Activated naive CD8-positive, alpha-beta T cell treated with anti-CD3 and anti-CD28 coated beads for 36 hours (primary cell): ENCODE measurements at places on chromosomes 11 and 22. TPM values are rescaled to one million over a fixed set of nuclear protein-coding genes. Genes with fewer than 3 reads are reported as not detected.

TSGA10IP gene
- not detected for total RNA-seq

ZNF280B gene
- total RNA-seq, result 2.9 TPM

SAA4 gene
- not detected for total RNA-seq

MS4A15 gene
- not detected for total RNA-seq

KCNJ1 gene
- not detected for total RNA-seq

PHF21B gene
- total RNA-seq, result not detected

OR6A2 gene
- total RNA-seq, result 0.10 TPM

DNA sequence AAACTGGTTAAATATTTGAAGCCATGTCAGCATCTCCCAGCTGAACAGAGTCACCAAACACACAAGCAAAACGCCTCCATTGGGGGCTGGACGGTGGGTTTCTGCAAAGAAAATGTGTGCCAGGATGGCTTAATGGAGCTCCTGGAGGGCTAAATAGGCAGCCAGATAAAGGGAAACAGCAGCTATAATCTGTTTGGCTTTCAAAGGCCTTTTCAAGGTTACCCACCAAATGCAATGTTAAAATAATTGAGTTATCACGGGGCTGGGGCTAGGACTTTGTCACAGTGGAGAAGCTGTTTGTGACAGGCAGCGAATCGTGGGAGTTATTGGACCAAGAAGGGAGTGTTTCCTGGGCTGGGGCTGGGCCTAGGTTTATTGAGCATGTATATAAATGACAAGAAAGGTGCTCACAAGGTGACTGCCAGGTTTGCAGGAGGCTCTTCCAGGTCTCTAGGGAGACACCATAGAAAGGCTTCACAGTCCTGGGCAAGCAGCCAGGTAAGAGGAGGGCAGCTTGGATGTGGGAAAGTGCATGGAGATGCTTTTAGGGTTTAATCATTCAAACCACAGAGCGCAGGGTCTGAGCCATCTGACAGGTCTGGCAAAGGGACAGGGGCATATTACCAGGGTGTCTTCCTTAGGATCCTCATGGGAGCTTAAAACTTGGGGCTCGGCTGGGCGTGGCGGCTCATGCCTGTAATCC, 28.3 kb downstream of the GRIK4 start:
- H3K27me3 ChIP-seq, result no peaks in the 10 kb centered on the region
- H3K36me3 ChIP-seq, result no peaks in the 10 kb centered on the region
- H3K27ac ChIP-seq, result no peak overlapping the region
- DNase-seq, result no peak

GRCh38 chr22:37129866-37130441, 19.8 kb downstream of the IL2RB start:
- H3K4me1 ChIP-seq, result peaks cover 18% of the 10 kb centered on the region

DNA sequence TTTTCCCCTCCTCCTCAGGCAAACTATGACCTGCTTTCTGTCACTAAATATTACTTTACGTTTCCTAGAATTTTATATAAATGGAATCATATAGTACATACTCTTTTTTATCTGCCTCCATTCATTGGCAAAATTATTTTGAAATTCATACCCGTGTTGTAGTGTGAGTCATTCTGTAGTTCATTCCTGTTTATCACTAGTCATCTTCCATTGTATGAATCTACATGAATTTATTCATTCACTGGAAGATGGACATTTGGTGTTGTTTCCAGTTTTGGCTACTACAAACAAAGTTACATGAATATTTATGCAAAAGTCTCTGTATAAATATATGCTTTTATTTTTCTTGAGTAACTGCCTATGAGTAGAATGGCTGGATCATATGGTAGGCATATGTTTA, 60.7 kb upstream of the OPCML start:
- H3K36me3 ChIP-seq, result no peaks in the 10 kb centered on the region
- DNase-seq, result no peak
- no peak overlapping the region for H3K27ac ChIP-seq
- H3K4me3 ChIP-seq, result no peak overlapping the region
- H3K27me3 ChIP-seq, result no peaks in the 10 kb centered on the region

DNA sequence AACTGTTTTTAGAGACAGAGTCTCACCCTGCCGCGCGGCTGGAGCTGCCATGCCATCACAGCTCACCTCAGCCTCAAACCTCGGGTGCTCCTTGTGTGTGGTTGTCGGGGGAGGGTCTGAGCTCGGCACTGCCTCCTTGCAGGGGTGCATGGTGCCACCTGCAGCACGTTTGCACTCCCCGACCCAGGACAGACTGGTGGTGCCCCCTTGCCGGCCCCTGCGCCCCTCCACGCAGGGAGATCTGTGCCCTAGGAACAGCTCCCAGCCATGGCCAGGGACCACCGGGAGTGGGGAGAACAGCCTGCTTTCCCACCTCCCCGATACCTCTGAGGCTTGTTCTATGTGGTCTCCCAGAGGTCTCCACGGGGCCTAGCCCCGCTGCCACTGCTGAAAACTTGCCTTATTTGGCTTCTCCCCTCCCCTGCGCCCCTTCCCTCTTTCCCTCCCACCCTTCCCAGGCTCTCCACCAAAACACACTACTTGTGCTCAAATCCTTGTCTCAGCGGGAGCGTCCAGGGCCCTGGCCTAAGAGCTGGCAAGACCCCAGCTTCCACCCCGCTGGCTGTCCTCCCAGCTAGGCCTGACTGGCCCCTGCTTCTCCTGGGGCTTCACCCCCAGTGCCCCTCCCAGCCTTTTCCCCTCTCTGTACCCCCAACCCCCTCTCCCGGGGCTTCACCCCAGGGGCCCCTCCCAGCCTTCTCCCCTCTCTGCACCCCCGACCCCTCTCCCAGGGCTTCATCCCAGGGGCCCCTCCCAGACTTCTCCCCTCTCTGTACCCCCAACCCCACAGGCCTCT, 13.4 kb upstream of the TPCN2 start:
- no peak overlapping the region for H3K4me3 ChIP-seq
- no peaks in the 10 kb centered on the region for H3K27me3 ChIP-seq
- H3K27ac ChIP-seq, result no peak overlapping the region
- DNase-seq, result no peak
- H3K36me3 ChIP-seq, result no peaks in the 10 kb centered on the region

DNA sequence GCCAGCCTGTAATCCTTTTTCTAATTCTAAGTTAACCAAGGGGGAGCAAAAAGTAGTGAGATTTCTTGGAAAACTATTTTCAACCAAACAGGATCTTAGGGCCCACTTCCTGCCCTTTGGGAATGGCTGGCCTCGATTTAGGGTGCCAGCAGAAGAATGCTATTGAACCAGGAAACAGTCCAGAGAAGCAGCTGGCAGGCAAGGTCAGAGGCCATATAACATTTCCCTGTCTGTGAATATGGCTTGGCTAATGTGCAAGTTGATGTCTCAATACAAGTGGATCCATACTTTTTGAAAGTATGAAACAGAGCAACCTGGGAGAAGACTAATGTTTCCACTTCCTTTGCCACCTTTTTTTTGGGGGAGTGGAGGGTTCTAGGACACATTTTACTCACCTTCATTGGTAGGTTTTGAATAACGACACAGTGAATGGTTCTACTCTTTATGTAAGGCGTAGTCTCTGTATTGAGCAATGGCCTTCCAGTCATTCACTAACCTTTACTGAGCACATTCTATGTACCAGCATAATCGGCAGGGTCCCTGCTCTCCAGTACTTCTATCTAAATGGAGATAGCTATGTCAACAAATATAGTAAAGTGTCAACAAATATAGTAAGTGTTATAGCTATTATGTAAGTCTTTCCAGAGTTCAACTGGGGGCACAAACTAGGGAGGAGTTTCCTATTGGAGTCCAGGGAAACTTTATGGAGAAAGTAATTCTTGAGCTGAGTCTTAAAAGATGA, 34.2 kb upstream of the RRM1 start:
- H3K27me3 ChIP-seq, result no peaks in the 10 kb centered on the region
- H3K27ac ChIP-seq, result no peak overlapping the region
- no peak for DNase-seq
- H3K4me3 ChIP-seq, result no peak overlapping the region

DNA sequence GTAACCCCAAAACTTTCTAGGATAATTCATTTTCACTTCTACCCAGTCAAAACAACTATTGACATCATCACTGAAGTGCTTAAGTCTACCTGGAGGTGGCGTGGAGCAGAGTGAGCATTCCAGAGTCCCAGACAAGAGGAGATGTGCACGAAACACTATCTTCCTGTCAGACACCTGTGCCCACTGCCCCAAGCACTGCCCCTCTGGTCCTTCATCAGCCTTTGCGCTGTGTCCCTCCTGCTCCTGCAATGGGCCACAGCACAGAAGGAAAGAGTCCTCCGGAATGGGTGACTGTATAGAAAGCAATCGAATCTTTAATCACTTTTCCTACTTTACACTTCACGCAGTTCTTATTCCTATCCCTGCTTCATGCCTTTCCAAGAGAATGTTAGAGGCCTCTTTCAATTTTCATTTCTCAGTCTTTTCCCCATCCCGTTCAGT, 512 bp upstream of the GRIA4 start:
- peaks cover 41% of the 10 kb centered on the region for H3K27me3 ChIP-seq
- H3K4me1 ChIP-seq, result peaks cover 17% of the 10 kb centered on the region
- no peaks in the 10 kb centered on the region for H3K36me3 ChIP-seq
- no peak overlapping the region for H3K4me3 ChIP-seq
- no peak overlapping the region for H3K27ac ChIP-seq
- DNase-seq, result peak; percentile 2

DNA sequence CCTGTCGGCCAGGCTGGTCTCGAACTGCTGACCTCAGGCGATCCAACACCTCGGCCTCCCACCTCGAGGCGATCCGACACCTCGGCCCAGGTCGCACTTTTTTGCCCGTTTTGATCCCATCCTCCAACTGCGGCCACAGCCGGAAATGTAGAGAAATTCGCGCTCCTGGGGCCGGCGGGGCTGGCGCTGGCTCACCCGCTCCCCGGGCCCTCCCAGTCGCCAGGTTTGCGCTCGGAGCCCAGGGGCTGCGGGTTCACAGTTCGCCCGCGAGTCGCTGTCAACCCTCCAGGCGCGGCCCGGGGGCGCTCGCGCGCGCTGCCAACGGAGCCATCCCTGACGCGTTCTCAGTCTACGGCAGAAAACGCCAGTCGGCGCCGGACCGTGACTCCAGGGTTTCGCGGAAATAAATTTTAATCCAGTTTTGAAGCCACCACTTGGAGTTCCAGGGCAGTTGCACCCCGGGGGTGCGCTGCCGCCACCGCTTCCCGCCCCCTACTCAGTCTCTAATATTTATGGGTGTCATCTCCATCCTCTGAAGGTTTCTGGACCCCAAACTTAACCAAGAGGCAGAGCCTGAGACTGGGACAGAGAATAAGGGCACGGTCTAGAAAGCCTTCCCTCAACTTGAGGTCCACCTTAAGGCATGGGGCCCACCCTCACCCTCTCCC, 1.5 kb upstream of the KLHDC7B start:
- peaks cover 20% of the 10 kb centered on the region for H3K36me3 ChIP-seq
- DNase-seq, result peak; percentile 91

DNA sequence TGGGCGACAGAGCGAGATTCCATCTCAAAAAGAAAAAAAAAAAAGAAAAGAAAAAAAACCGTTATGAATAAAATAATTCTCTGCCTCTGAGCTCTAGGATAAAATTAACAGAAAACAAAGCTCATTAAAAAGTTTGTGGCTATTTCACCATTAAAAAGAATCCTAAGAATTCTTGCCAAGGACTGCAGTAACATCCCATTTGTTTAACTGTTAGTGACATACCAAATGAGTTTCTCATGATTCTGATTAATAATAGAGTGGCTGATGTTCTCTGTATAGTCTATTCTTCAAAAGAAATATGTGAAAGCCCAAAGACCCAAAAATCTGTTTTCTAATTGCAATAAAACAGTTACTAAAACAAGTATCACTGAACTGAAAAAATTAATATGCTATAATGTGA, 19.7 kb downstream of the CLNS1A start:
- DNase-seq, result no peak
- H3K36me3 ChIP-seq, result peaks cover 17% of the 10 kb centered on the region
- H3K27ac ChIP-seq, result no peak overlapping the region
- H3K27me3 ChIP-seq, result no peaks in the 10 kb centered on the region
- H3K4me3 ChIP-seq, result no peak overlapping the region

- H3K27me3 ChIP-seq, result no peaks in the 10 kb centered on the region
- peaks cover 5% of the 10 kb centered on the region for H3K36me3 ChIP-seq
- no peak overlapping the region for H3K4me3 ChIP-seq
- peaks cover 44% of the 10 kb centered on the region for H3K4me1 ChIP-seq
- DNase-seq, result no peak
- no peak overlapping the region for H3K27ac ChIP-seq
Observed at GRCh38 chr11:35090125-35090524, 48.8 kb upstream of the CD44 start.

- peaks cover 30% of the 10 kb centered on the region for H3K27me3 ChIP-seq
- H3K4me1 ChIP-seq, result peaks cover 2% of the 10 kb centered on the region
- no peak overlapping the region for H3K27ac ChIP-seq
- H3K4me3 ChIP-seq, result no peak overlapping the region
Observed at GRCh38 chr11:57599381-57599780, 1.9 kb downstream of the SERPING1 start.

DNA sequence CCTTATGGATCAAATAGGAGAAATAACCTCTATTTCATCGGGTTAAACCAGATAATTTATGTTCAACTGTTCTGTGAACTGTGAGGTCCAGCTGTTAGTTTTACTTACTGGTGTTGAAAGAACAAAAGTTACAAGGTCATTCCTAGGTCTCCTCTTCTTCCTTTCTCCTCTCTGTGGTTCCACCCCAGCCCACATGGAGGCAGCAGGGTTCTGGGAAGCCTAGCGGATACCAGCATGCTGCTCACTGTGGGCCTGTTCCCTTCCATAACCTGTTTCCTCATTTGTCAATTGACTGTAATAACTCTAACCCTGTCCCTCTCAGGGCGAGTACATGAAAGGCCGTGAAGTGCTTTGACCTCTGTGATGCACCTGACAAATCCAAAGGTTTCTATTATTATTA, 27.8 kb downstream of the RELT start:
- peaks cover 1% of the 10 kb centered on the region for H3K4me1 ChIP-seq
- H3K27me3 ChIP-seq, result no peaks in the 10 kb centered on the region
- H3K27ac ChIP-seq, result no peak overlapping the region

DNA sequence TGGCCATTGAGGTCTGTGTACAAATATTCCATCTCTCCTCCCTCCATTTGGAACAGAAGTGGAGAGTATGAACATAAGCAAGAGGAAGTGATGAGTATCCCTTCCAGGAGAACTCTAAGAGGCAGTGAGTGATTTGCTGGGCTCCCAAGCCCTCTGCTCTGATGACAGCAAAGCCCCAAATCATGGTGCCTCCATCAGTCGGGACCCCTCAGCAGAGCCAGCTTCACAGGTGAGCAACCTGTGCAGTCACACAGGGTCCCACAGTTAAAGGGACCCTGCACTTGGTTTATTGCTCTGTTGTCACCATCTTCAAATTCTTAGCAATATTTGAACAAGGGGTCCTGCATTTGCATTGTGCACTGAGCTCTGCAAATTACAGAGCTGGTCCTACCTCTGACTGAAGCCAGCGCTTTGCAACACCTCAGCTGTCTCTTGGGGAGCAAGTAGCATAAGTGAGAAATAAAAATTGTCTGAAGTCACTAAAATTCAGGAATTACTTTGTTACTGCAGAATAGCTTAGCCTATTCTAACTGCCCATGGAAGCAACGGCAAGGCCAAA, 466.4 kb downstream of the MN1 start:
- H3K4me3 ChIP-seq, result no peak overlapping the region
- H3K36me3 ChIP-seq, result no peaks in the 10 kb centered on the region
- no peak for DNase-seq
- peaks cover 2% of the 10 kb centered on the region for H3K4me1 ChIP-seq
